ENCODE measurements at places on chromosomes 5 and 9.

- DNase-seq: no peak
These were observed 22.3 kb downstream of the MINAR2 start for GRCh38 chr5:129770024-129770820.

DNA sequence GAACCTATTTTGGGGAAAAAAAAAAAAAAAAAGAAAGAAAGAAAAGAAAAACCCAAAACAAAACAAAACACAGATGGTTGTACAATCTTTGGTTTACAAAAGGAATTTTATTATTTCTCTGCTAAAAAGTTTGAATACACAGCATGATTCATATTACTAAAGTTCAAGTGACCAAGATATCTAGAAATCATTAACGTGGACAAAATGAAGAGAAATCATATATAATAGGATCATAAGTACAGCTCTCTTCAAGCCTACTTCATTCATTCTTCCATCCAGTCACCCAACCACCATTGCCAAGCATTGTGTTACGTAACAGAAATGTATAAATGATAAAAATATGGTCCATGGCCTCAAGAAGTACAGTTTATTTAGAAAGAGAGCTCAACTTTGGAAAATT, 52.9 kb downstream of the ZDHHC21 start:
- DNase-seq: no peak

GRCh38 chr9:83617299-83617698, 5.6 kb upstream of the IDNK start:
- no peak for DNase-seq

GRCh38 chr5:74514888-74515551, 125.5 kb downstream of the ENC1 start:
- DNase-seq: no peak

- no peak for DNase-seq
These were observed 426.8 kb upstream of the CDH9 start for GRCh38 chr5:27465140-27465539.

DNA sequence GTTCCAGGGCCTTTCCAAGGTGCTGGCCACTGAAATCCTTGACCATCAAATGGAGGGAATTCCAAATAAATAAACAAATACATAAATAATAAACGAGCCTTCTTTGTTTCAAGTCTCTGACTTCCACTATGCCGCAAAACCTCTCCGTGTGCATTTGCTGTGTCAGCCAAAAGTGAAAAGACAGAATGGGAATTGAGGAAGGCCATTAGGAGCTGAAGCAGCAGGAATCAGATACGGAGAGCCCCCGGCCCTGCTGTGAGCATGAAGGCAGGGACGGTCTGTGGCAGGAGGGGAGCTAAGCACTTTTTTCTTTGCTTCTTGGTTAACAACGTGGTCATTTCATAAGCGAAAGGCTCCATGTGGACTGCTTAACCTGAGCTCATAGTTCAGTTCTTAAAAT, 26.1 kb downstream of the PLPPR1 start:
- DNase-seq: no peak

GRCh38 chr5:36888303-36888702, 11.7 kb downstream of the NIPBL start:
- no peak for DNase-seq

GRCh38 chr5:158682631-158683030, 417.1 kb downstream of the EBF1 start:
- no peak for DNase-seq

- no peak for DNase-seq
These were observed 51.5 kb downstream of the ZFAND5 start for GRCh38 chr9:72313507-72313906.

DNA sequence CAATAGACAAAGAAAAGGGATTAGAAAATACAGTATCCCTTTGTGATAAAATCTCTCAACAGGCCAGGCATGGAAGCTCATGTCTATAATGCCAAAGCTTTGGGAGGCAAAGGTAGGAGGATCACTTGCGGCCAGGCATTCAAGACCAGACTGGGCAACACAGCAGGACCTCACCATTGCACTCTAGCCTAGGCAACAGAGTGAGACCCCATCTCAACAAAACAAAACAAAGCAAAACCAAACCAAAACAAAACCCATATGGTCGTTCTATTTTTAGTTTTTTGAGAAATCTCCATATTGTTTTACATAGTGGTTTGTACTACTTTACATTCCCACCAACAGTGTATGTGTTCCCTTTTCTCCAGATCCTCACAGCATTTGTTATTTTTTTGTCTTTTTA, 193.0 kb downstream of the KIAA0825 start:
- DNase-seq: no peak

DNA sequence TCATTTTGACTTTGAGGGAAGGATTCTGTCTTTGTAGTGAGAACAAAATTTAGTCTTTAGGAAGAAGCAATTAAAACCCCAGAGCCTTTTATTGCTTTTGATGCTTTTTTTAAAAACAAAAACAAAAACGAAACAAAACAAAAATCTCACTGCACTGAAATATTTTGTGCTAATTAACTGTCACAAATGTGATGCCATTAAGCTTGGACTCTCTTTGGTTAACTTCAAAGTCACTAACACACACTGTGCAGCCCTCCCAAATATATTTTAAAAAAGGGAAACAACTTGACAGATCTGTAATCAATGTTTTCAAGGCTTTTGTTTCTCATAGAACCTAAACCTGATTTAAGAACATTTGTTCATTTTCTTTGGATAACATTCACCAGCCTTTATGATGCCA, 290.7 kb downstream of the MAST4 start:
- no peak for DNase-seq

GRCh38 chr9:80144406-80144805, 572.6 kb downstream of the TLE4 start:
- no peak for DNase-seq

DNA sequence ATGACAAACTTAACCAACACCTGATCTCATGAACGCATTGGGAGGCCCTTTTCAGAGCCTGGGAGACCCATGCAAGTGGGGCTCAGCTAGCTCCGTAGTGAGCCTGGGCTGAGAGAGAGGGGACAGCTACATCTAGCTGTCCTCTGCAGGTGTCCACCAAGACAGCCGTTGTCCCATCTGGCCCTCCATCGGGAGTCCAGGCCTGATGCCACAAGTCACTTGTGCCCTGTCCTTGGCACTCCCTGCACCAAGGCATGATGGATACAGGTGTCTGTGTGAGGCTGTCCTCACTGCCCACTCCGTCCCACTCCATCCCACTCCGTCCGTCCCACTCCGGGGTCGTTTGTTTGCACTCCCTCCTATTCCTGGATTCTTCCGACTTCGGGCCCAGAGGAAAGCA, 2.5 kb upstream of the EDF1 start:
- no peak for DNase-seq

- no peak for DNase-seq
These were observed 75.4 kb downstream of the NFIB start for GRCh38 chr9:14238518-14238917.

GRCh38 chr5:3598769-3599211, 3.2 kb downstream of the IRX1 start:
- DNase-seq: no peak

- no peak for DNase-seq
These were observed 9.7 kb upstream of the MYOZ3 start for GRCh38 chr5:150651382-150651781.

- no peak for DNase-seq
These were observed 49.7 kb downstream of the NKD2 start for GRCh38 chr5:1058083-1058945.

GRCh38 chr9:98873951-98874371, 66.5 kb downstream of the GALNT12 start:
- DNase-seq: no peak

GRCh38 chr5:151448038-151448985, 909 bp downstream of the SLC36A1 start:
- DNase-seq: peak; percentile 6

GRCh38 chr9:85401998-85402397, 339.8 kb downstream of the AGTPBP1 start:
- no peak for DNase-seq

- DNase-seq: no peak
These were observed 34.4 kb downstream of the INSYN2B start for GRCh38 chr5:169945831-169946261.

DNA sequence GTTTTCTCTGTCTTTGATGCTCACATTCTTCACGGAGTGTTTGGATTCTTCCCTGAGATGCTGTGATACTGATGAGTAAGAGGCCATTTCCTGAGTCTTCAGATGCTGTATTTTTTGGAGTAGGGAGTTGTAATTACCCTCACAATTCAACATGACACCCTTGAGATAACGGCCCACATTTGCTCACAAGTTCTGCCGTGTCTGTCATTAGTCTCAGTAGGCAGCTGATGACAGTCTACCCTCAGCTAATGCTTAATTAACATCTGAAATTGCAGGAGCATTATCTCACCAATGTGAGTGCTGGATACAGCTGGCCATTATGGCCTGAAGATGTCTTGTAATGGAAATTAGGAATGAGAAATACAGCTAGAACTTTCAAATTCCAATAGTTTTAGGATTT, 307.1 kb upstream of the ADCY2 start:
- DNase-seq: no peak

- no peak for DNase-seq
These were observed 136.7 kb upstream of the MOCS2 start for GRCh38 chr5:53246042-53246836.

GRCh38 chr9:18493451-18493993, 19.6 kb downstream of the ADAMTSL1 start:
- no peak for DNase-seq

GRCh38 chr5:56019306-56020272, 24.8 kb upstream of the IL6ST start:
- no peak for DNase-seq

DNA sequence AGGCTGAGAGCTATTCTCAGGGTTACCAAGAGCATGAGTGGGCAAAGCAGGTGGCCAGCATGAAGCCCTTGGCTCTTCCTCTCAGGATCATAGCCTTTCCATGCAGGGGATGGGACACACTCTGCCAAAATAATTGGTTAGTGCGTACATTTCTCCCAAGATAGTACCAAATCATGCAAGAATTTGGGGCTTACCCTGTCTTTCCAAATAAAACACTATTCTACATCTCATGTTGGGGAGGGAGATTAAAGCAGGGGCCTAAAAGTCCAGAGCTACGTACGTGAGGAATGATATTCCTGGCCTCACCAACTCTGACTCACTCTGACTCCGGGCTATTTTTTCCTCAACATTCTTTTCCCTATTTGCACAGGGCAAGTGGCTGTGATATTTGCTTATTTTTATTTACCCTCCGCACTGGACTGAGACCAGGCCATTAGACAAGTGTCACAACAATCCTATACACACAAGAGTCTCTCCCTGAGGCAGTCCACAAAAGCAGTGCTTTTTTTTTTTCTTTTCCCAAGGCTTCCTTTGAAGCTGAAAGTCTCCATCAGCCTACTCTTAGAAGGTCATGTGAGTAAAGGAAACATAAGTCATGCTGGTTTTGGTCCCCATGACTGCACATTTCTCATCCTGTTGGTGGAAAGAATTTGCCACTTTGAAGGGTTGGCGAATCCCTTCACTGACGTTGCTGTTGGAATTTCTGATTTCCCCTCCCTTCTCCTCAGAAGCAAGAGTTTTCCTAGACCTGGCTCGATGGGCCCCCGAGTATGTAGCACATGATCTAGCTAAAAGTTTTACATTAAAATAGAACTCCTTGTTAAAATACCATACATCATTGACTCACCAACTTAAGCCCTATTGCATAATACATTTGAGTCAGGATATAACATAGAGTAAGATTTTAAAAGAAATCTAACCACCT, 40.0 kb downstream of the TMEM252 start:
- DNase-seq: no peak

DNA sequence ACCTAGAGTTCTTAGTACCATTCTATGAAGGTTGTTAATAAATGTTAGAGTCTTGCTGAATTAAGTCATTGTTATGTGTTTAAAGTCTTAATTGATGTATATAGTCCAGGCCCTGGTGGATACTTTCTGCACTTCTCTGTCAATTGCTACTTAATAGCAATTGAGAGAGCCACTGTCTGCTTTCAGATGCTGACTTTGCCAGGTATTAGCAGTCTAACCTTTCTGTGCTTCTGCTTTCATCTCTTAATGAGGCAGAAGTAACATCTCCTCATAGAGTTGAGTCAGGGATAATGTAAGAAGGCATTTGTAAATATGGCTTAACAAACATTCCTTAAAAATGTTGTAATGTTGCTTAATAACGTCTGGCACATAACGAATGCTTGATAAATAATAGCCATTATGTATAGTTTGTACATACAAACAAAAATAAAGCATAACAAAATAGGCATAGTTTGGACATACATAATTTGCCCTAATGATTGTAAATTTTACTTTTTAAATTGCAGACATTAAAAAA, 28.3 kb downstream of the RASGRF2 start:
- no peak for DNase-seq

DNA sequence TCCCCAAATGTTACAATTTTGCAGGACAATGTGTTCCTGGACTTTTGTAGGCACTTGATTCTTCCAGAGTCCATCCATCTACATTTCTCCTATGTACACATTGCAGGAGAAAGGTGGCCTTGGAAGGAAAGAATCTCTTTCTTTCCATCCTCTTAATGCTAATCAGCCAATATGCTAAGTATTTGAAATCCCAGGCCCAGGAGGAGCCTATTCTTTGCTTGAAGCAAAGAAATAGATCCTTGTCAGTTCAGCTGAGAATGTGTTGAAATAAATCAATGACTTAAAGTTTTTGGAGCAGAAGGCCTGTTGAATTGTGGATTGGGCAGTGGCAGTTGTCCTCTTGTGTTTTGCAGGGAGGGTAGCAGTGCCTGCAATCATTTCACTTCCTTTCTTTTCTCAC, 113.3 kb downstream of the PTTG1 start:
- DNase-seq: no peak

- DNase-seq: no peak
These were observed 44.8 kb downstream of the PRRC1 start for GRCh38 chr5:127562252-127562651.

DNA sequence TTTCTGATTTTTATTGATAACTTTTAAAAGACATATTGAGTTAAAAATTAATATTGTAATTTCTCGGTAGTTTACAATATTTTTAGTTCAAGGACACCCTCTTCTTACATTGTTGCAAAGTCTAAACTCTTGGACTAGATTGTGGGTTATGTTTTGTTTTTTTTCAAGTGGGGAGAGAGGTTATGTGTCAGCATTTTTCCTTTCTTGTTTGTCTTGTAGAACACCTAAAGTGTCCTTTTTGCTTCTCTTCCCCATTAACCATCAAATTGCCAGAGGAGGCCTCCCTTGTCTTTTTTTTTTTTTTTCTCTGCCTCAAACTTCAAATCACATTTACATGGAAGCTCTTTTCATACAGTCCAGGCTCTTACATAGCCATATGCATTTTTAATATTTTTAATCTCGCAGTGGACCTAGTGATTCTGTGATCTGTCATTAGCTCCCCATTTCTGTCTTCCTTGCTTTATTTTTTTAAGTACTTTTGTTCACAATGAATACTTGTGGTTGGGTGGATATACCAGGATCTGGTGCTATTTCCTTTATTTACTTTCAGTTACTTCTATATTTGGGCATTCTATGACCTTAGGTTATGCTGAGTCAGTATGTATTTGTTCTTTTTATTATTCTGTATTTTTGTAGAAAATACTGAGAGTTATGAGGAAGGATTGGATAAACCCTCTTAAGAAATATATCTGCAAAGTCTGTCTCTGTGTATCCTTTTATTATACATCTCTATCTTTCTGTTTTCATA, 2280.6 kb upstream of the ACO1 start:
- DNase-seq: no peak

- DNase-seq: no peak
These were observed 47.4 kb downstream of the PRKACG start for GRCh38 chr9:68966496-68966944.

DNA sequence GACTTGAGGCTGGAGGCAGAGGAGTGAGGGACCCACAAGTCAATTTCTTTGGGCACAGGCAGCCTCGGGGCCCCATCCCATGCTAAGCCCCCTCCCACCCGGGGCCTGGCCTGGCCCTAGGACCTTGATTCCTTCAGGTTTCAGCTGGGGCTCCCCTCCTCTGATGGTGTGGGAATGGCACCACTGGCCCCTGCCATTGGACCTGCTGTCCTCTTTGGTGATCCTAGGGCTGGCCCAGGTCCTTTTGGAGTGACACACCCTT, 10.5 kb downstream of the ERGIC1 start:
- no peak for DNase-seq

Measured in stimulated activated CD8-positive, alpha-beta memory T cell treated with anti-CD3 and anti-CD28 coated beads, Interleukin-12 subunit alpha, Interleukin-12 subunit beta, amount 100 ng/mL, for 1 hour (primary cell).